ENCODE measurements at places on chromosomes 1 and 21.
A peak's percentile ranks its signal among the peaks of the same experiment; 100 is the strongest.

GRCh38 chr1:212007886-212008285 is 27.5 kb downstream of the INTS7 start:
- DNase-seq, result no peak

DNA sequence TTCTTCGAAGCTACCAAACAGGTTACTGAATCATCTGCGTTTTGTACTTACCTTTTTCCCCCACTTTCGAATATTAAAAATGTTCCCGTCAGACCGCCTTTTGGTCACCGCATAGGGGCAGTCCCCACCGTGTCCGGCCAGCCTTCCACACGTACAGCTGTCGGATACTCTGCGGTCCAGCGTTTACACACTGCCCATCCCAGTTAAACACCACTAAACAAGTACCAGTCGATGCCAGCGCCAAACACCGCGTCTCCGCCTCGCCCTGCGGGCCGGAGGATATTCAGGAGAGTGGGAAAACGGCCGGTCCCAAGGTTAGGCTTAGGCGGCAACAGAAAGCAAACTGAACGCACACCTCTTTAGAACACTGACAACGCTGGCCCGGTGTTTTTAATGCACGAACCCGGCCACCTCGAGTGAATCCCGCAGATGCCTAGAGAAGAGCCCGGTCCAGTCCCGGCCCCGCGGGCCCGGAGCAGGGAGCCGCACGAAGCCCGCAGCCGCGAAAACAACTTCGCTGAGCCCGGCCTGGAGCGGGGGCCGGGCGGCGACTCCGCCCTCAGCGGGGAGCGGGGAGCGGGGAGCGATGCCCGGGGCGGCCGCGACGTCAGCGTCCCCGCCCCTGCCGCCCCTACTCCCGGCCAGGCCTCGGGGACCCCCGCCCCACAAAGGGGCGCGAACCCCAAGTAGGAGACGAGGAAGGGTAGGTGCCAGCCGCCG is 730 bp upstream of the PHF13 start:
- peak; percentile 69 for DNase-seq

GRCh38 chr1:8137481-8138244 is 111.6 kb upstream of the ERRFI1 start:
- DNase-seq, result peak; percentile 74

GRCh38 chr1:1320666-1321448 is 3.6 kb downstream of the INTS11 start:
- no peak for DNase-seq

GRCh38 chr1:147902253-147902845 is at the start of gene GJA8:
Gene GJA8, plus strand, starts transcription at chr1:147902795. Its CDS starts 5,161 bp downstream, at chr1:147907956.
- no peak for DNase-seq

GRCh38 chr1:107100331-107100984 is 40.4 kb upstream of the NTNG1 start:
- no peak for DNase-seq
